ENCODE measurements at places on chromosomes 11 and 22.

GRCh38 chr11:79697905-79698304 lies 257.1 kb upstream of the TENM4 start:
- DNase-seq = no peak

DNA sequence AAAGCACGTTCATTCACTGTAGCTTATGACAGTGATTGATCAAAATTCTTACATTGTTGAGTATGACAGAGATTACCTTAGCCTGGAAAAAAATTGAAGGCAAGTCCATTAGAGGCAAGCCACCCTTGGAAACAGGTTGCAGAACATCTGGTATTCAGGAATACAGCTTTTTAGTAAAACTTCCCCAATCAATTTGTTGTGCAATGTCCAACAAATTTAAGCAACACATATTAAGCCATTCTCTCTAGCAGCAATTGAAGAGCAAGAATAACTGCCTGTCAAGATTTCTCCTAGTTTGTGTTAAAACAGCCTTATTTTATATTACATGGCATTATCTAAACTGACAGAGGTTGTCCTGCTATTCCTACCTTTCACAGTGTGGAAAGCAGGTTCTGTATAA lies 37.0 kb downstream of the BCL2L13 start:
- no peak for DNase-seq

GRCh38 chr11:63505857-63506528 lies at the start of gene LGALS12:
Gene LGALS12, plus strand, starts transcription at chr11:63506084. Its CDS starts 375 bp downstream, at chr11:63506459.
- no peak for DNase-seq

DNA sequence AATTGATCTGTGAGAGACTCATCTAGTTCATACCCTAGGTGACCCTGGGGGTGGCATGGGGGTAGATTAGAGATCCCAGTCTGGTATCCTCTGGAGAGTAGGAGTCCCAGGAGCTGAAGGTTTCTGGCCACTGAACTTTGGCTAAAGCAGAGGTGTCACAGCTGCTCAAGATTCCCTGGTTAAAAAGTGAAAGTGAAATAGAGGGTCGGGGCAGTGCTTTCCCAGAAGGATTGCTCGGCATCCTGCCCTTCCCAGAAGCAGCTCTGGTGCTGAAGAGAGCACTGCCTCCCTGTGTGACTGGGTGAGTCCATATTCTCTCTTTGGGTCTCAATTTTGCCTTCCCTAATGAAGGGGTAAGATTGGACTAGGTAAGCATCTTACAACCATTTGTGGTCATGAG lies 653 bp downstream of the IL18BP start:
- no peak for DNase-seq

Data from activated naive CD4-positive, alpha-beta T cell (primary cell).